ENCODE measurements at places on chromosomes 7 and 10.

GRCh38 chr10:21176934-21177480 is 279.9 kb upstream of the NEBL start:
- no peak for DNase-seq

GRCh38 chr7:90119178-90119971 is 34.9 kb upstream of the STEAP1 start:
- DNase-seq = peak; percentile 7

- DNase-seq = no peak
Observed at GRCh38 chr10:11560076-11560709, 51.3 kb downstream of the USP6NL start.

GRCh38 chr7:74324531-74325209 is 35.5 kb downstream of the CLIP2 start:
- DNase-seq = no peak

- DNase-seq = no peak
Observed at GRCh38 chr7:155953781-155954549, 141.7 kb upstream of the SHH start.

DNA sequence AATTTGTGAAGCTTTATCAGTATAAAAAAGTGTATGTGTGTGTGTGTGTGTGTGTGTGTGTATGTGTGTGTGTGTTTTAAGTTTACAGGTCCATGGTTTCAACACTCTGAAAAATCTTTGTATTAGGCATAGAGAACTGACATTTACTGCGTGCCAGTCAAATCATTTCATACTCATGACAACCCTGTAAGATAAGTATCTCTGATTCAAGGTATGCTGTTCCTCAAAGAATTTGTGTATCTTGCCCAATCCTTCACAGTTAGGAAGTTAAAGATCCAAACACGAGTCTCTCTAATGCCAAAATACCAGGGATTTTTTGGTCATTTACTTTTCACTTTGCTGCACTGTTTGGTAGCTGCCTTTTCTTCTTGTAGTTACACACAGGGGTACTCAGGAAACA is 1121.3 kb upstream of the AUTS2 start:
- no peak for DNase-seq

DNA sequence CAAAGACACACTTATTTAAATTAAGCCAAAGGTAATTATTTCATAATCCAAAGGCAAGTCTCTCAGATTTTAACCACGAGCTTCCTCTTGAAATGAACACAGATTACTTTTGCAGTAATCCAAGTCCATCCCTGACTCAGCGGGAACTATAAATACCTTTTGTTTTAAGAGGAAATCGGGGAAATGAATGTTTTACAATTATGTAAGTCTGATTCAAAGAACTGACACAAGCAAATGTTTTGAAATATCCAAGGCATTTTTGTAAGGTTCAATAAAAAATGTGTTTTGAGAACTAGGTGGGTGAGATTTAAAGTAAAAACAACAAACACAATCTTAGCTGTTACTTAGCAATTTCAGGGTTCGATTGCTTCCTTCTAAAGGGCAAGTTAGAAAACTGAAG is 179.8 kb upstream of the ASAH2 start:
- DNase-seq = no peak

DNA sequence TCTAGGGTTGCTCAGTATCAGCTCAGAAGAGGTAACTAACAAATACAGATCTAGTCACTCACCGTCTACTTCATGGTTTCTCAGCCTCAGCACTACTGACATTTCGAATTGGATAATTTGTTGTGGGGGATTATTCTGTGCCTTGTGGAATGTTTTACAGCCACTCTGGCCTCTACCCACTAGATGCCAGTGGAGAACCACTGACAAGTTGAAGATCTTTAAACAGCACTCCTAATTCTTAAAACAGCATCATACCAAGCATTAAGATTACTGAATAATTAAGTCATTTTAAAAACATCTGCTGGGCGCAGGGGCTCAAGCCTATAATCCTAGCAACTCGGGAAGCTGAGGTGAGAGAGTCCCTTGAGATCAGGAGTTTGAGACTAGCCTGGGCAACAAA is 82.6 kb downstream of the UPF2 start:
- DNase-seq = no peak

GRCh38 chr10:119003572-119004289 is 25.8 kb upstream of the NANOS1 start:
- DNase-seq = no peak

GRCh38 chr10:6202684-6203330 is at the start of gene PFKFB3:
Gene PFKFB3 (plus strand): TSS chr10:6202932. CDS start chr10:6203261, 329 bp downstream.
- DNase-seq = peak; percentile 88

DNA sequence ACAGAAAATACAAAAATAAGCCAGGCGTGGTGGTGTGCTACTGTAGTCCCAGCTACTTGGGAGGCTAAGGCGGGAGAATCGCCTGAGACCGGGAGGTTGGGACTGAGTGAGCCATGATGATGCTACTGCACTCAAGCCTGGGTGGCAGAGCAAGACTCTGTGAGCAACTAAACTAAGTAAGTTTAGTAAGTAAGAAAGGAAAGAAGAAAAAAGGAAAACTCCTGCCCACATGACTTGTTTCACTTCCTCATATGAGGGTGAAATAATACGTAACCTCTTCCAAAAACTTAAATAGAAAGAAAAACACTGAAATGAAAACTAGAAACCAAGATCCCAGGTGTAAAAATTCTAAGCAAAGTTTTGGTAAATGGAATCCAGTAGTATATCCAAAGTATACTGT is 79.6 kb downstream of the LARP4B start:
- DNase-seq = no peak

- no peak for DNase-seq
Observed at GRCh38 chr7:3657206-3657605, 356.2 kb downstream of the SDK1 start.

DNA sequence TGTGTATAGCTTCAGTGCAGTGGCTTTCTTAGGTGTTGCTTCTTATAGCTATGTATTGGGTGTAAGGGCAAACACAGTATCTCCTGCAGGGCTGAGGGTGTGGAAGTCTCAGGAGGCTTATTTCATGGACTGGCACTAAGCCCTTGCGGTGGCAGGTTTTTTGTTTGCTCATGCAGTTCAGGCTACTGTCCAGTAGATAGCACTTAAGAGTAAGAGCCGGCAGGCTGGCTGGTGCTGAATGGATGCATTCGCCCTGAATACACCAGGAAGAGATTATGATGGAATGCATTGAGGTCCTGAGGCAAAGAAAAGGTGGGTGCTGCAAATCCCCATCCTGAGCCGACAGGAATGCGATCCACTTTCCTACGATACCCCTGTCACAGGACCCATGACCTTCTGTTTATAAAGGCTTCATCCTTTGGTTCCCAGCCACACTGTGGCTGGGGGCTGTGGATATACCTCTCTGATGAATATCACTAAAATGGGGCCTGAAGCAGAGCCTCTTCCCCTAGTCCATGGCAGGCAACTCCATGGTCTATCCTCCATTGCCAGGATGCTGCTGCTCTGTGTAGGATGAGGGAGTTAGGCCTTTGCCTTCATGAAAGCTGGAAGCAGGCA is 44.9 kb downstream of the ANXA8 start:
- DNase-seq = no peak

DNA sequence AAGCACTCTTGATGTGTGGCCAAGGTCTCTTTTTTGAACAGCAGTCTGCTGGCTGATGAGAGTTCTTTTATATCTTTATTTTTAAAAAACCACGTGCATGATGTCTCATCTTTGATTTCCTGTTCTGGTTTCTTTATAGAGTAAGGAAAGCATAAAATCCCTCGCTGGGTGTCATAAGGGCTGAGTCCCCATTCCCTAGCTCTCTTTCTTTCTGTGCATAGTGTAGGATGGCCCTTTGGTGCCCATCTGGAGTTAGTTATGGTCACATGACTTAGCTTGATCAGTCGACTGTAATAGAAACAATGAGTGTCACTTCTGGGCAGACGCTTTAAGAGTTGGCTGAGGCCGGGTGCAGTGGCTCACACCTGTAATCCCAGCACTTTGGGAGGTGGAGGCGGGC is 38.5 kb downstream of the GHRHR start:
- no peak for DNase-seq

DNA sequence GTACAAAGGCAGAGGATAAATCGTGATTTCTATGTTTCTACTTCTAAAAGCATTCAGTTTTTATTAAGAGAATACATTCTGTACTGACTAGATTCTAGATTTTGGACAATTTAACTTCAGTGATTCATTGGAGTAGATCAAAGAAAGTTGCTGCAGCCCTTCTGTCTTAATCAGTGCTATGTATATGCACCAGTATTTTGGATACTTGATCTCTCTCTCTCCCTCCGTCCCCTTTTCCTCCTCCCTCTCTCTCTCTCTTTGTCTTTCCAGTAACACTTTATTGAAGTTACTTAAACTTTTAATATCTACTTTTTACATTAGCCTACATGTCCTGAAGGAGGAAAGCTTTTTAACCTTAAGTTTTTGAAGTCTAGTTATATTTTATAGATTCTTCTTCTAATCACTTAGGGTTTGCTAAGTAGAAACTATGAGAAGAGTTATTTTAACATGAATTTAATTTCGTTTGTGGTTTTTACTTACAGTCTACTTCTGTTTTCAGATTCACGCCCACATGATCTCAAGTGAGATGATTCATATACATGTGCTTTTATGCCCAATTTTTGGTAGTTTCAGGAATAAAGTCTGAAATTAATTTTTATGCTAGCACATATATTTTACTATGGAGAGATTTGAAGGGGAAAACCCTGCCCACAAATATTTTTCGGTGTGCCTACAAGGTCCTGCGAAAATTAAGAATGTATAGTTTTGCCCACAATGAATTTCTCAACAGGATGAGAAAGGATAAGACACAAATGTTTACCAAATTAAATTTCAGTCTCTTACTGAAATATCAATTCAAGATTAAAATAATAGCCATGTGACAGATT is 9.1 kb downstream of the MDFIC start:
- DNase-seq = no peak

All from stimulated activated CD8-positive, alpha-beta memory T cell treated with anti-CD3 and anti-CD28 coated beads, Interleukin-12 subunit alpha, Interleukin-12 subunit beta, amount 100 ng/mL, for 4 hours (primary cell).